ENCODE measurements at places on chromosomes 5 and 9.

DNA sequence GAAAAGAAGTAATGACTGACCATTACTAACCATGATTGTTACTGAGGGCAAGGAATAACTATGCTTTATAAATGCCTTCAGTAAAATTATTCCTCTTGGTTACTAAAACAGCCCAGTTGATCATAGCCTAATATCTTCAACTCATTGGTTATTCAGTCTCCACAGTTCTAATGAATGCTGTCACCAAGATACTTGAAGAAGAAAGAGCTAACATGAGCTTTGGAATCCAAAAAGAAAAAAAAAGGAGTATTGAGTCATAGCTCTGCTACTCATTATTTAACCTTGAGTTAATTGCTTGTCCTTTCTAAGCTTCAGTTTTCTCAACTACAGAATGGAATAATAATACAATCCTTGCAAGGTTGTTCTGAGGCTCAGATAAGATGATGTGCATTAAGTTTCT lies 187.7 kb downstream of the BRINP1 start:
- DNase-seq = no peak

DNA sequence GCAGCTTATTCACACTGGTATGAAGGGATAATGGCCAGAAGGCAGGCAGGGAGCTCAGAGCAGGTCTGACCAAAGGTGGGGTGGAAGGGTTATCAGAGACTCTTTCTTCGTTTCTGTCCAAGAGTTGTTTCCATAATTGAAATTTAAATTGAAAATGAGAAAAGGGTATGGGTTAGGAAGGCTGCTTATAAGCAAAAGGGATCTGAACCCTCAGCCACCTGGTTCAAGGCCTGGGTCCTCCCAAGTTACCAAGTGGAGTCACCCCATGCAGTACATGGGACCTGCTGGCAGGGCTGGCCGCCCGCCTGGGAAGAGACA lies 17.8 kb downstream of the EEIG1 start:
- DNase-seq = no peak

GRCh38 chr9:12060811-12061210 lies 632.4 kb upstream of the TYRP1 start:
- no peak for DNase-seq

DNA sequence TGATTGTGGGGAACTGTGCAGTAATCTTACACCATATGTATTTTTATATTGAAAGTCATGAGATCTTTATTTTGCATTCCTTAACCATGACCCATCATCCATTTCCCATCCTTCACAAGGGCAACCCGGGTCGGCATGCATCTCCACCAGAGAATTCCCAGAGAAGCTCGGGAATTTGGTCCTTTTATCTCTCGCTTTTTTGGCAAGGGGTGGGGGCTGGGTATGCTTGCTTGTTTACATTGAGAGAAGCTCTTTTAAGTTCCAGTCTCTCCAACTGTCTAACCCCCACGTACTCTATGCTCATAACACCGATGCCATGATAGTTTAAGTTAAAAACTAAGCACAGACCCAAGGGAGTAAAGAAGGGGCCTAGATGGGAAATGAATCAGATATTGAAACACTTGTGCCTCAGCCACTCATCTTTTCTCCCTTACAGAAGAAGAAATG lies 109.9 kb upstream of the NFIB start:
- DNase-seq = no peak

DNA sequence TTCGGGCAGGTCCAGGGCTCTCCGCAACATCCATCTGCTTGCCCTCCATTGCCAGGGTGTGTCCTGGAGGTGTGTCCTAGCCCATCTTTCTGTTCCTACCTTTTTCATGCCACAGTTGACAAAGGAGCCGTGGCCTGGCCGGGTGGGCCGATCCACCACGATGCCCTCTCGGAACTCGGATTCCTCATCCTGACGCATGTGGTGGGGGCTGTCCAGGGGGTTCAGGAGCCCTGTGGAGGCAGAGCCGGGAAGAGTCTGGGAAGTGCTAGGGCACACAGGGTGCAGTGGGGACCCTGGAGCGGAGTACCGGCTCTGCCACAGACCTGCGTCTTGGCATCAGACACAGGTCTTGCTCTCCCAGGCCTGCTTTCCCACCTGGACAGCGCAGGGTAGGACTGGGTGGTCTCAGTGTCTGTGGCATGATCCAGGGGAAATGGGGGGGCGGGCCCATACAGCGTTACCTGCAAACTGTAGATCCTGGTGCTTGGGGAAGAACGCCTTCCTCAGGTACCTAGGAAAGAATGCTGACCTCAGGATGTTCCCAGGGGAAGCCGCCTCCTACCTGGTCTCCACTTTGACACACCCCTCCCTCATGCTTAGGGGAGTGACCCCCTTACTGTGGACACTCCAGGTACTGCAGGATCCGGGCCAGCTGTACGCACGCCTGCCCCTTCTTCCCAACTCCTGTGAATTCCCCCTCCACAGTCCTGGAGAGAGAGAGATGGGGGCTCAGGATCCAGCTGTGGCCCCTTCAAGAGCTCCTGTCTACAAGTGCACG lies 3.5 kb downstream of the SPOUT1 start:
- DNase-seq = no peak

DNA sequence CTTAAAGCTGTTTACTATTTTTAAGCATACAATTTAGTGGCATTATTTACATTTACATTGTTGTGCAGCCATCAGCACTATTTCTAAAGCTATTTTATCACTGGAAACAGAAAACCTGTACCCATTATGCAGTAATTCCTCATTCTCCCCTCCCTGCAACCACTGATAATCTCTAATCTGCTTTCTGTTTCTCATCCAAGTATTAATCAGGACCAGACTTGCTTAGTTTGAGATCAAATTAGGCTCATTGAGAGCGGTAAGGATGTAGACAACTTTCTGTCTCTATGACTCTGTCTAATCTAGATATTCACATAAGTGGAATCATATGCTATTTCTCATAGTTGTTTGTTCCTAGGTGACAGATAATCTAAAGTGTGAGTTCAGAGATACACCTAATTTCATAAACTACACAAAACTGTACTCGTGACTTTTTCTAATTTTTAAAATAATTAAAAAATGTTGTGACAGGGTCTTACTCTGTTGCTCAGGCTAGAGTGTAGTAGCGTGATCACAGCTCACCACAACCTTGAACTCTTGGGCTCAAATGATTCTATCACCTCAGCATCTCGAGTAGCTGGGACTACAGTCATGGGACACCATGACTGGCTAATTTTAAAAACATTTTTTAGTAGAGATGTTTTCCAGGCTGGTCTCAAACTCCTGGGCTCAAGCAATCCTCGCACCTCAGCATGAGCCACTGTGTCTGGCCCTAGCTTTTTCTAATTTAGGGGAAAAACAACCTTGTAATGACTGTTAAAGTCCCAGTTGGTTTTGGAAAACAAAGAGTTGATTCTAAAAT lies 37.6 kb downstream of the BDP1 start:
- no peak for DNase-seq

DNA sequence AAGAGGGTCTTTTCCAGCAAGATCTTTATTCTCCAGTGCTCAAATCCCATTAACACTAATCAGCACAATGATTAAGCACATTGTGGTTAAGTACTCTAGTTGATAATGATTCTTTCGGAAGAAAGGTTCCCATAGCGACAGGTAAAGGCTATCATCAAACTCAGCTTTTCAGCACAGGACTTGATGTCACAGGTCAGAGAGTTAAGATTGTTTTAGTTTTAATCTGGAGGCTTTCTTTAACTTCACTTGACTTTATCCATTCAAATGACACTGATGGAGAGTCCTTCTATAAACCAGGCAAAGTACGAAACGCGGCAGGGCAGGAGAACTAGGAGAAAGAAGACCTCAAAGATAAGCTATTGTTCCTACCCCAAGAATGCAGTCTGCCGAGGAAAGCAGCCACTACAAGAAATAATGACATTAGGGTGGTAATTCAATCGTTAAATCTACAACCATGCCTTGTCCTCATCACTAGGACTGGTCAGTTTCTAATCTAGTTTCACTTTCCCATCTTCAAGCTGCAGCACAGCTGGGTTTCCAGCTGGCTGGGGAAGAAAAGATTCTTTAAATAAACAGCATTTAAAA lies 4.6 kb downstream of the NRG2 start:
- DNase-seq = peak; percentile 46

- no peak for DNase-seq
Measured at GRCh38 chr5:111548992-111549649, 36.8 kb upstream of the STARD4 start.

DNA sequence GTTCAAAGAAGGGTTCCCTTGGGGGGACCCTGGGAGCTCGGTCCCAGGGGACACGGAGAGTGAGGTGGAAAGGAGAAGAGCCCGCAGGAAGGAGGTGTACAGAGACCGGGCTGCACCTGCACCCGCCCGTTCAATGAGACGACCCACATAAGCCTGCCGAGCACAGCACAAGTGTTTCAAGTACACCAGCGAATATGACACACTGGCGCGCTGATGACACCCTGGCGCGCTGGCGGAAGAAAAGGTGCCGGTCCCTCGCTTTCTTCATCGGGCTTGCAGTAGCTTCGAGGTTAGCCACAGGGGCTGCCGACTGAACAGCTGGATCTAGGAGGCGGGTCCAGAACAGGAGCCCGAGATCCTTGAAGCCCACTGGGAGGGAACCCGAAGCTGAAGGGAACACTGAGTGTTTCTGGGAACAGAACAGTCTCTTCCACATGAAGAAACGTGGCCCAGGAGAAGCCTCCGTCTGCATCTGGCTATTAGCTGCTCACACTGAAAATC lies 1.4 kb downstream of the TBC1D9B start:
- no peak for DNase-seq

- no peak for DNase-seq
Measured at GRCh38 chr5:101018299-101018698, 115.2 kb upstream of the ST8SIA4 start.

GRCh38 chr5:122473138-122473843 lies 161.3 kb downstream of the SNCAIP start:
- no peak for DNase-seq

DNA sequence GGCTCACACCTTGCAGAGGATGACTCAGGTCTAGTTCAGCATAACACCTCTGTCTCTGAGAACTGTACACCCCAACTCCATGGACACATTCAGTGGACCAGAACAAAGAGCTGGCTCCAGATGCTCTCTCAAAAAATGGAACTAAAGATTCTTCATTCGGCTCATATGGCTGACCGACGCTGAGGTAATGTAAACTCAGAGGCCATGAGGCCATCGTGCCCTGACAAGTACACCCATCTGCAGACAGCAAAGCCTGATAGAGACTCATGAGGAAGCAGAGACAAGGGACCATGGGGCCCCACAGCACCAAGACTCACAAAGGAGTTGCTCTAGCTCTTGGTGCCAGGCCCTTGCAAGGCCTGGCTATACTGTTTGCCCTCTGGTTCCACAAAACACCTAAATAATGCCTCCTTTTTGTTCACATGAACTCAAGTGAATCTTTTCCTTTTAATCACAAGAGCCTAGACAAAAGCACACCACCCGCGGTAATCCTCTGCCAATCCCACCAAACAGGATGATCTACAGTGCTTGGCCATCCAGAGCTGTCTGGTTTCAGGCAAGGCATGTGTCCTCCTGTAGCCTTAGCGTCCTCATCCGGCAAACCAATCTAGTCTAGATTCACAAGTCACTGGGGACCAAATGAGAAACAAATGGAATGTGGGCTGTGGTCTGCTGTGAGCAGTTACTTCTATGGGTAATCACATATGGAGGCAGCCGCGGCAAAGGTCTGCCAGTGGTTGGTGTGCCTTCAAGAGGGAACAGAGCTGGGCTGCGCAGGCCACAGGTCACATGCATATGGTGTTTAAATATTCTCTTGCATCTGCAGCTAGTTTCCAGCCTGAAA lies 22.7 kb downstream of the MED27 start:
- DNase-seq = no peak

DNA sequence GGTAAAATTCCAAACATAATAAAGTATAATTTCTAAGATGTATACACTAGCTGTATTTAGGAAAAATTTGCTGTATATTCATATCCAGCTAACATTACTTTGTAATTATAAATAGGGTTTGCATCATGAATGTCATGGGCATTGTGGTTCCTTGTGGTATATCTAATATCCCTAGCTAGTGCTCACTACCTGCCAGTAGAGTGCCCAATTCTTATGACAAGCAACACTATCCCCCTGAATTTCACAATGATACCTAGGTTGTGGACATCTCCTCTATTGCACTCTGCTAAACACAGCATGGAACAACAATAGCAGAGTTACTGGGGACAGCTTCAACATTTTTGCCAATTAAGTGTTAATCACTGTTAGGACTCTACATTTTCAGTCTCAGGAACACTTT lies 1656.5 kb downstream of the EFNA5 start:
- DNase-seq = no peak

- no peak for DNase-seq
Measured at GRCh38 chr5:120531215-120531614, 67.1 kb downstream of the PRR16 start.

DNA sequence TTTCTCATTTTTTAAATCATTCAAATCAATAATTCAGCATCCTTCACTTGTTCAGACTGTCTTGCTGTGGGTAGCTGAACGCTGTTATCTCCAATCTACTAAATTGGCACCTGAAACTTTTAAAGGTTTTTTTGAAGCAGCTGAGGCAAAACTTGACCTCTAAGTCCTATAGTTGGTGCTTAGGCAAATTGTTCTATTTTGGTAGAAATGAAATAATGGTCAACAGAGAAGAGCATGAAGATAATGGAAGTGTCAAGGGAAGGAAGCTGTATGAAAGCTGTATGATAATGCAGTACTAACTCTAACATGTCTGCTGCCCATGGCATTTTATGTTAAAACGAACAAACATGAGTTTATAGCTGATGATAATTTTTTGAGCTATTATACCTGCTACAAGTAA lies 138.0 kb downstream of the GDNF start:
- DNase-seq = no peak

DNA sequence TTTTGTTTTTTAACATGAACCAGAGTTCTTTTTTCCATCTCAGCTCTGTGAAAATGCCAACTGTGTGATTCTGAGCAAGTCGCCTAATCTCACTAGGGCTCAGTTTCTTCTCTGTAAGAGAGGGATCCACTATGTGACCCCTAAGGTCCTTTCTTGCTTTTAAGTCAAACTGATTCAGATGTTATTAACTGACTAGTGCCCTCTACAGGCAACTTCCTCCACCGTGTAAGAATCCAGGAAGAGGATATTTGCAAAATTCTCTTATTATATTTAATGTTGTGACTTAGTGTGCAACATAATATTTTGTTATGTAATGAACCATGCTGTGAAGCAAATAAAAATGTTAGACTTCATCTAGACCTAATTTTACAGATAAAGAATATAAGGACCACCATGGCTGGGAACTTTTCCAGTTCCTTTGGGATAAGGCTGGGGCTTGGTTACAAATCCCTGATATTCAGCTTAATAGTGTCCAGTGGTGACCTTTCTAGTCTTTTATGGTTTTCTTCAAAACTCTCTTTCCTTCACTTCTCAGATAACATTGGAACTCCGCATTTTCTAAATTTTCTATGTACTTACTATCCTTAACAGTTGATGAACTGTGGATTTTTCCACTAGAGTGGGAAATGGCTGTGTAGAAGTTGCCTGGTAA lies 244.7 kb downstream of the PIK3R1 start:
- no peak for DNase-seq

Data from right lung (tissue), 10 donors.